ENCODE measurements at places on chromosomes 6 and 20.

DNA sequence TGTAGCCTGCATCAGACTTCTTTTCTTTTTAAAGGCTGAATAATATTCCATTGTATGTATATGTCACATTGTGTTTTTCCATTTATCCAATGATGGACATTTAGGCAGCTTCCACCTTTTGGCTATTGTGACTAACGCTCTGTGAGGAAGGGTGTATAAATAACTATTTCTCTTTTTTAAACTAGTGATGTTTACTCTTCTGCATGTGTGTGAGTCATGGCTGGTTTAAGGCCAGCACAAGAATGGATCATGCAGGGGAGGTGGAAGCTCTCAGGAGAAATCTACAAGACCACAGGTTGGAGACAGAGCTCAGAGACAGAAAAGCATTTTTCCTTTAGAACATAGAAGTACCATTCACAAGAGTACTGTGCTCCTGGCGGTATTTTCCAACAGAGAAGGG is 307.2 kb downstream of the SOX4 start:
- no peak for DNase-seq

- DNase-seq, result no peak
These were observed 5.1 kb downstream of the IGF2R start for GRCh38 chr6:159973951-159974350.

DNA sequence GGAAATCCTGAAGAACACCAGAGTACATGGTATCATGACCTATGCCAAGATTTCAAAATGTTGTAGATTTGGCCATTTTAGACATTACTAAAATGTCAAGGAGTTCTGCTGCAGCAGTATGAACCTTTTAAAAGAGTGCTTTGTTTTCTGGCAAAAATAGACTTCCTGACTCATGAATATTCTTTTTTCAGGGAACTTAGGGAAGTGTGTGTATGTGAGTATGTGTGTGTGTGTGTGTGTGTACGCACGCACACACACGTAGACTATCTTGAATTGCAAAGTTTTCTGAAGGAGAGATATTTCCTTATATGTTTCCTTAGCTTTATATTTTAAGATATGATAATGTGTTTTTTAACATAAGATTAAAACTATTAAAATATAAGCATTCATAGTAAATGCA is 161.2 kb downstream of the HS3ST5 start:
- no peak for DNase-seq

GRCh38 chr6:31614075-31614619 is 887 bp upstream of the AIF1 start:
- no peak for DNase-seq

DNA sequence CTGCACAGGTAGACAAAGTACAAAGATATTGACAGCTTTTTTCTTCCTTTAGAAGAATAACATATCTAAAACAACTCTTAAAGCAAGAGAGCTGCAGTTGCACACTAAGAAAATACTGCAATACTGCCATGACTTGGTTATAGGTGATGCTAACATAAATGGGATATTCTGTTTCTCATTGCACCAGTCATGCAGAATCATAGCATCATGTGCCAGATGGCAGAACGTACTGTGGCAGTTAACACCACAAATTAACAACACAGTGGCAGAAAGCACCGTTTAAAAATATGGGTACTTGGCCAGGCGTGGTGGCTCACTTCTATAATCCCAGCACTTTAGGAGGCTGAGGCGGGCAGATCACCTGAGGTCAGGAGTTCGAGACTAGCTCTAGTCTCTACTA is 7.4 kb downstream of the ASXL1 start:
- no peak for DNase-seq

GRCh38 chr6:112332274-112332673 is 14.9 kb upstream of the RFPL4B start:
- DNase-seq, result no peak

- DNase-seq, result no peak
These were observed 72.2 kb upstream of the FUCA2 start for GRCh38 chr6:143583542-143584327.

- DNase-seq, result no peak
These were observed 337.1 kb upstream of the MAN1A1 start for GRCh38 chr6:119686644-119687043.

DNA sequence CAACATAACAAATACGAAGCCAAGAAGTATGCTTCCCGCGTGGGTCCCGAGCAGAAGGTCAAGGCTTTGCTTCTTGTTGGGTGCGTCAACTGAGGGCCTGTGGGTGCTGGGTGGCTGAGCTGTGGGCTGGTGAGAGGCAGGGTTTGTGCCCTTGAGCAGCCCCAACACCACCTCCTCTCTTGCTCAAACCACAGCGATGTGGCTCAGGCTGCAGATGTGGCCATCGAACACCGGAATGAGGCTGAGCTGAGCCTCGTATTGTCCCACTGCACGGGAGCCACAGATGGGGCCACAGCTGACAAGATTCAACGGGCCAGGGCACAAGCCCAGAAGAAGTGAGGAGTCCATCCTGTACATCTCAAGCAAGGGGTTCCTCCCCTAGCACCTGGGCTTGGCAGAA is 7.0 kb upstream of the PTPRA start:
- no peak for DNase-seq

GRCh38 chr6:148758492-148758891 is 11.7 kb downstream of the UST start:
- DNase-seq, result no peak

DNA sequence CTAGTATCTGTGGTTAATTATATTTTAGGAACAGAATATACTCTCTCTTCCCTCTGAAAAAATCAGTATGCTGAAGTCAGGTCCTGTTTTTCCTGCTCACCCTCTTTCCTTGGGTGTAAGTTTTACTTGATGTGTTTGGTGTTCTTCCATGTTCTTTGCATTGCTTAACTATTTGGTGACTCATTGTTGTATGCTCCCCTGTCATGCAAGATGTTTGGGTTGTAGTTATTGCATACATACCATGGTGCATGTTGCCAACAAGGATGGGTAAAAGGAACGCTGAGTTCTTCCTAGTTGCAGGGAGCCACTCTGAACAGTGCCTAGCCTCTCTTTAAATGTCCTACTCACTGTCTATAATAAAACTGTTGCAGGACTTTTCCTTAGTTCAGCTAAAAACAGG is 207.9 kb upstream of the LAMP5 start:
- DNase-seq, result no peak

- DNase-seq, result no peak
These were observed 35.9 kb downstream of the CHMP4B start for GRCh38 chr20:33847006-33847405.

GRCh38 chr6:73308712-73309534 is 45.2 kb downstream of the DPPA5 start:
- no peak for DNase-seq

- no peak for DNase-seq
These were observed 31.0 kb downstream of the SUN5 start for GRCh38 chr20:32973077-32973717.

GRCh38 chr6:157019733-157020132 is 242.6 kb downstream of the ARID1B start:
- no peak for DNase-seq

DNA sequence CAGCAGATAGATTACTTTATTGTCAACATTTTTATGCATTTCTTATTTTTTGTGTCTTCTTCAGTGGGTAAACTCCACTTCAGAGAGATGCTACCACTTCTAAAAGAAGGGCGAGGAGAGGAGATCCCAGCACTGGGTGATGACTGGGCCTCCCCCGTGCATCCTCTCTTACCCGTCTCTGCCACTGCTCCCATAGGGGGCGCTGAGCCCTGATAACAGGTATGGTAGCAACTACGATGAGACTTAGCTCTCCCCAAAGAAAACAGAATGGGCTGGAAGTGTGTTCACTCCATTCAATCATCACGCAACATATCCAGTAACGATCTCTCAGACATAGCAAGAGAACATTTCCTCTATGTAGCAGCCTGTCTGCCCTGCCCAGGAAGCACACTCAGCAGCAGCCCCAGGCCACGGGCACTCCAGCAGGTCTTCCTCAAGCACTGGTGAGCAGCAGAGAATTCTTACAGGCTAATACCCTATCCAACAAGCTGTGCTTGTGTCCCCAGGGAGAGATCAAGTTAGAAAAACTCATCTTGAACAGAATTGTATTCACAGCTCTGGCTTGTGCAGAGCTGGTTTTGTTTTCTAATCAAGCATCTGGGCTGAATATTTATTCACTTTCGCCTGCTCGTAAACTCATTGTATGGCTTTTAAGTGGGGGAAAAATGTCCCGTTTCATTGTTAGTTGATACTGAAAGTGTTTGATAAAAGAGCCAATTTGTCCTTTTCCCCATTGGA is 533.1 kb upstream of the CDH4 start:
- no peak for DNase-seq

DNA sequence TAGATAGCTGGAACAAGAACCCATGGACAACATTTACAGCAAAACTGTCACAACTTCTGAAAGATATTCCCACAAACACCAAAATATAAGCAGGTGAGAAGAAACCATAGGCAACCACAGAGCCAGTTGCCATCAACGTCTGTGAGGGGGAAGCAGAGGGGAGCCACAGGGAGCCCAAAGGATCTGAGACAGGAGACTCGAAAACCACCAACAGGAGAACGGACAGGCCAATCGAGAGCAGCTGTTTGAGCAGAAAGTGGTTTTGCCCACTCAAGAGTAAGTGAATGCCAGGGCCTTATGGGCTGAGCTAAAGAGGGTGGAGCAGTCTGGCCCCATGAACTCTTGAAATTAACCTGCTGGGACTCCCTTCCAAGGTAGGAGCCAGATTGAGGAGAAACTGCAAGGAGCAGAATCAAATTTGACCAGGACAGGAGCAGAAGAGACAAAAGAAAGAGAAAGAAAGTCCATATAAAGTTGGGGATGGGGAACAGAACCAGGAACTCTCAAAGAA is 195.4 kb downstream of the ANKRD60 start:
- DNase-seq, result no peak

GRCh38 chr6:169161572-169162167 is 92.0 kb downstream of the THBS2 start:
- no peak for DNase-seq

- no peak for DNase-seq
These were observed 263.0 kb upstream of the PLCB4 start for GRCh38 chr20:8805737-8806442.

DNA sequence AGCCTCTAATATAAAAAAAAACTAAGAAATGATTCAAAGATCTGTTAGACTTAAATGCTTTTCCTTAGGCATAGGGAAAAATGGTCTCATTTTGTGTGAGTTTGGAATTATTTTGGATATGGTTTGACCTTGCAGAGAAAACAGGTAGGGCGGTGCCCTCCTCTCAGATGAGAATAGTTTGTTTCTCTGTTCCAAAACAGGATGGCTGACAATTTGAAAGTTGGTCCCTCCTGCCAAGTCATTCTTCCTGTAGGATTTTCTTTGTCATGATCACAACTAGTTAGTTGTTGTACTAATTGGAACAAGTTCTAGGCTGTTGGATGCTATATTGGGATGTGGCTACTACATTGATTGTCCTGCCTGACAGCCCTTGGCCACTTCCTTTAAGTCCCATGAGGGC is 108.6 kb downstream of the BCKDHB start:
- no peak for DNase-seq

- DNase-seq, result no peak
These were observed 55.6 kb downstream of the ADTRP start for GRCh38 chr6:11722805-11723631.

- DNase-seq, result no peak
These were observed 18.8 kb downstream of the MAFB start for GRCh38 chr20:40670253-40670652.

DNA sequence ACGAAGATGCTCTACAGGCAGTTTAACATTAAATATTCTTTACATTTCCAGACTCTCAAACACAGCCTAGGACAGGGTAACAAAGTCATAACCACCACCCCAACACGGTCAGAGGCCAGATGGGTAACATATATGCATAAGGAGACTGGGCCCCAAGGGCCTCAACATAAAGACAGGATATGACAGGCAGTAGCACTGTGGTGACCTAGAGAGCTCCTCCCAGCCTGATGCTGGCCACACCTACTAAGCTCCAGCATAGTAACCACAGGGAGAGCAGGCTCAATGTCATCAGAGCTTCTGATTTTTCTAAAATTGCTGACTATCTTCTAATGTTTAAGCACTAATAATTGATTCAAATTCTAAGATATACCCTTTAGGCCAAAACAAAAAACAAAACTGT is 21.7 kb downstream of the SMLR1 start:
- DNase-seq, result no peak

DNA sequence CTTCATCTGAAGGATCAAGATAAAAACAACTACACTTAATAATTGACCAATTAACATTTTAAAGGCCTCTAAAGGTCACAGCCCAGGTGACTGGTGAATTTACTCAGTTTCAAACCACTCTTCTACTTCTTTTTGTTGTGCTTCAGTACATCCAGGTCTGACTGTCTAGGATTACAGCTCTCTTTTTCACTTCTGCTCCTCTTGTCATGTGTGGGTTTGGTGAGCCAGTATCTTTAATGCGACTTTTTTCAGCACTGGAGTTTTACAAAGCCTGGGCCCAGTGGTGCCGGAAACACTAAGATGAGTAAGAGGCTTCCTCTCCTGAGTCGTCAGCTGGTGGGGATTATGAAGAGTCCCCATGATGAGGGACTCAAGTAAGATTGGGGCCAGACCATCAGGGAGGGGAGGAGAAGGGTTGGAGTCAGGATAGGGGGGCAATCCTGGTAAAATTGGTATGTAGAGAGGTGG is 27.0 kb downstream of the HECA start:
- peak; percentile 63 for DNase-seq

DNA sequence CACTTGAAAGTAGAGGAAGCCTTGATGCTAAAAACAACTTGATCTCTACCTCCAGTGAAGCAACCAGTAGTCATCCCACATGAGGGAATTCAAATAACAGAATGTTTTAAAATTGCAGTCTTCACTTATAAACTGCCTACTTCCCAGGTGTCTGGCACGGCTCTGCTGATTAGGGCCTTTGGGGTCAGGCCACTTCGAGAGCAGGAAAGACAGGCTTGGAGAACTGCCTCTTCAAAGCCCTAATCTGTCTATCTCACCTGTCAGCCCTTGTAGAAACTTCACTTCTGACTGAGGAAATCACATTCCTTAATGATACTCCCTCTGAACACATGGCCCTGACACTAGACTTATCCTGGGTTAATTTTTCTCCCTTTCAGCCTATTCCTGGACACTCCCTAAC is 458.6 kb downstream of the TENT5A start:
- DNase-seq, result no peak

- no peak for DNase-seq
These were observed 6.7 kb downstream of the GPR31 start for GRCh38 chr6:167150941-167151549.

- DNase-seq, result peak; percentile 48
These were observed 649.1 kb upstream of the GJE1 start for GRCh38 chr6:141483598-141484061.

DNA sequence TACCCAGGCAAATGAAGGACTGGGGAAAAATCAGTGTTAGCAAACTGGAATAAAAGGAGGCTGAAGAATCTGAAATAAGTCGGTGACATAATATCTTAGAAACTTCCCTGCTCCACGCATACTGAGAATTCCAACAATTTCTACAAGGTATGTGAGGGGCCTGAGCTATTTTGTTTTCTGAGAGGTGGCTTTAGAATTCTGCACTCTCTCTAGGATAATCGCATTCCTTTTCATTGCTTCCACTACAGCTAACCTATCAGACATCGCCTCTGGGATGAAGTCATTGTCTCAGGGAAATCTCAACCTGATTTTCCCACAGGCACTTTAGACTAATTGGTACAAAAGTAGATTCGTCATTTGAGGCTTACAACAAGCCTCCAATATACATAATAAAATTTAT is 740.8 kb downstream of the PHF3 start:
- DNase-seq, result no peak

- no peak for DNase-seq
These were observed 663.3 kb upstream of the ADGRB3 start for GRCh38 chr6:67971812-67972211.
